ENCODE measurements at places on chromosomes 2 and 18.

DNA sequence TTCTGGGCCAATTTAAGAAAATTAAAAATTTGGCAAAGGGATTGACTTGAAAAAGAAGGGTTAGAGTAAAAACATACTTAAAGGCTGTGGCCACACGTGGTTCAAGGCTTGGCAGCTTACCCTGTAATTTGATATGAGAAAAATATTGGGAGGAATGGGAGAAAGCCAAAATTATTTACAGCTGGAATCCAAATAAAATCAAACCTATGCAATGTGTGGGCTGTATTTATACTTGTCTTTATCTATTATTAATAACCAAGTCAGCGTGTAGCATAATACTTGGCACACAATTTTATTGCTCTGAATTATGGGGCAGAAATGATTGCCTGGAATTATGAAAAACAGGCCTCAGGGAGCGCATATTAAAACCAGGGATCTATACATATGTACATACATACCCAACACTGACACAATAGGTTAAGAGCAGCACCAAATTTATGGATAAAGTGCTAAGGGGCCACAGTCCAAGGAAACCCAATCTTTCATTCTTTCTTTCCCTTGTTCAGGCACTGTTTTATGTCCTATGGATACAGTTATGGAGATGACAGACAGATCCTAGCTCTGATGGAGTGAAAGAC is 35.6 kb downstream of the FAM124B start:
- no peak for DNase-seq

DNA sequence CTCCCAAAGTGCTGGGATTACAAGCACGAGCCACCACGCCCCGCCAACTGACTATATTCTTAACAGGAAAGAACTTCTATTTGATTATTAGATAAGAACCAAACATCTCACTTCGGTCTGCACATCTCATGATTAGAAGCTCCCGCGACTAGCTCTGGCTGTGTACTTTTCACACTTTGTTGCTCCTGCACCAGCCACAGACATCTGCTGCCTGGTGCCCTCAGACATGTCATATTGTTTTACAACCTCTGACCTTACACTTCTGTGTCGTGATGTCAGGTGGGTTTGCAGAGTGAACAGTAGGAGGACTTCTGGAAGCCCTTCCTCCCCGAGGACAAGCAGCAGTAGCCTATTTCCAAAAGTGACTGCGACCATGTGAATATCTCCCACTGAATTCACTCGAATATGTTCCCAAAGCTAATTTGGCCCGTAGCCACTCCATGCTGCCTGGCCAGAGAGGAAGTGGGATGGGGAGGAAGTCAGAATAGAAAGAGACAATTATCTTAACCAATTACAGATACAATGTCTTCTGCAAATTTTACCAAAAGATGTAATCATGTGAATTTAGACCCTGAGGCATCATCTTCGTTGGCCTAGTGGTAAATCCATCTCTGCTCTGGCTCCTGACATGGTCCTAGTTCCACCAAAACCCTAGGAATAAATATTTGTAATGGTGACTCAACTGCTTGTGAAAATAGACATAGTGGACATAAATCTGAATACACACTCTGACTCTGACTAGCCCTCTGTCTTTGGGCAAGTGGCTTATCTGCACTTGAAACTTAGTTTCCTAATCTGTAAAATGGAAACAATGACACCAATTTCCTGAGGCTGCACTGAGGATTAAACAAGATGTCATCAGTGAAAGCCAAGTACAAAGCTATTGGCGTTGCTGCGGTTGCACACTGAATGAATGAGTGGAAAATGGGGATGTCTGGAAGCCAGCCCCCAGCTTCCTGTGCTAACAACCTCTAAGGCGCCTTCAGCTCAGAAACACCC is 406.1 kb downstream of the LRATD1 start:
- no peak for DNase-seq

DNA sequence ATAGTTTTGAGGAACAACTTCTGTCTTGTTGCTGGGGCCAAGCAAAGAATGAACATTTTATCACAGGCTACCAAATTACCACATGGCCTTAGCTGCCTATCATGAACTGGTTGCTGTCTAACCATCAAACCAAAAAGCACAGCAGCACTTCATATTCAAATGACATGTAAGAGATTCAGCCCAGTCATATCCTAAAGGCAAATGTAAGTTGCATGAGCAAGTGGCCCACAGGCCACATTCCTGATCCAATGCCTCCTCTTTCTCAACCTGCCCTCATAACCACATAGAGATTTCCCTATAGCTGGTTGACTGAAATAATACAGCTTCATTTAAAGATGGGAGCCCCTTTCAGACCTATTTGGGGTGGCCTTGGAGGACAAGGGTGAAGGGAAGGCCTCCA is 572.3 kb downstream of the IRS1 start:
- DNase-seq: no peak

DNA sequence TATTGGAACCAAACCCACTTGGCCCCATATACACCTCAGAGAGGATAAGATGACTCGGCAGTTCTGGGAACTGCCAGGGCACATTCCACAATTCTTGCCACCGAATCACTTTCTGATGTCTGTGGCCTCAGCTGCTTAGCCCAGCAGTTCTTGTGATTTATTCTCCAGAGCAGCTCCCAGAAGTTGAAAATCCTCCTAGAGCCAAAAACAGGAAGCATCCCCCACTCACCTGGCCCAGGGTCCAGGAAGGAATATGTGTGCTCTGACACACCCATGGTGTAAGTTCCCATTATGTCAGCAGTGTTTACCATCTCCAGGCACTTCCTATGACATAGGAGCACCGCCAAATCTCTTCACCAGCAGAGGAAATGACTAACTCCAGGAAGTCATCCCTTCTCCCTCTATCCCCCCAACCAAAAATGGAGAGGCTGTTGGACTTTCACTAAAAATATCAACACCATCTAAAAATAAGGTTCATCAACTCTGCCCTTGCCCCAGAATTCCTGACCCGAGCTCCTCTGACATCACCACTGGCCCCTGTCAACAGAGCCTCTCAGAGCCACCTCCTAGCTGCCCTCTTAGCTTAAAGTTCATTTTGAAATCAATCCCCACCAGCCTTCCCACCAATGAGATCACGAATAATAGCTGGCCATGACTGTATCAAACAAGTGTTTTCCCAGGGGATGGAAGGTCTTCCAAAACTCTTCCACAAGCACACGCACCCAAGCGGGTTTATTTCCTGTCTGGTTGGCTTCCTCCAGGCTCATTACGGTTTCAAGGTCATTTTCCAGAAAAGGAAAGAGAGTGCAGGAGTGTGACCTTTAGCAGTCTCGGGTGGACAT is 223.1 kb upstream of the PARD3B start:
- no peak for DNase-seq

GRCh38 chr2:236346366-236346765 is 82.2 kb upstream of the ASB18 start:
- DNase-seq: no peak

GRCh38 chr2:101368376-101368775 is 18.9 kb downstream of the CREG2 start:
- no peak for DNase-seq

DNA sequence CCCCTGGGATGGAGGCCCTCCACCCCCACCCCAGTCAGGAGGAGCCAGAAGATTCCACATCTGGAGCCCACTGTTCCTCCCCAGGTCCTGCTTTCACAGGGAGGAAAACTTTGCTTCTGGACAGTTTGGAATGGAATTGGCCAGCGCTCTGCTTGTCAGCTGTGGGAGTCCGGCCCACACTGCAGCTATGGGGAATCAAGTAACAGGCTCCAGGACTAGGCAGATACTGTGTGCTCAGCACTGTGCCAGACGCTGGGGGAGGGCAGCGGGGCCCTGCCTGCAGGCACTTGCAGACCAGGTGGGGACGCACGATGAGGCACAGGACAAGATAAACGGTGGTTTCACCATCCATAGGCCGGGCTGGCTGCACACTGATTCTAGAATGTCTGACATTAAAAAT is 114.0 kb downstream of the STPG4 start:
- DNase-seq: no peak

DNA sequence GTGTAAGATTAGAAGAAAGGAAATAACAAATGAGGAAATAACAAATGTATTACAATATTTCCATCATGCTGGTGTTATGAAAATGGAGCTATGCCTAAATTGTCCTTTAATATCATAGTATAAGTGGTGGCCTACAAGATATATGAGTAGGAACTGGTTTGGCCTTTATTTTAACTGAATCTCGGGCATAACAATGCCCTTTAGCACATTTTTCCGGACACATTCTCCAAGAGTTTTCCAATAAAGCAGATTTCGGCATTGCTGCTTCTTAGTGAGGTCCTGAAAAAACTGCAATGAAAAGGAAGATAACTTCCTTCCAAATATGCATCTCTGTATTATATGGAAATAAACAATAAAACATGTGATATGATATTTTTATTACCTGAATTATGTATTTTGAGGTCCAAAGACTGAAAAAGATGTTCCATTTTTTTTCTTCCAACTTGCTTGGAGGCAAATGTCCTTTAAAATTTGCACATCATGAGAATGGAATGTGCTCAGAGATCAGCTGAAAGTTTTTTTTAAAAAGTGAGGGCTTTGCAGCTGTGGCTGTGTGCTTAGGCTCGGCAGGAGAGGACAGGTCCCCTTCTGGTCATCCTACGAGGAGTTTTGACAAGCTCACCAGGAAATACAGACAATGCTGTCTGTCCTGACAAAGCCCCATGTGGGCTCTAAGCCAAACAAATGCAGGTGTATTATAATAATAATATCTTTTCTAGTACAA is 132.3 kb upstream of the RND3 start:
- DNase-seq: no peak

DNA sequence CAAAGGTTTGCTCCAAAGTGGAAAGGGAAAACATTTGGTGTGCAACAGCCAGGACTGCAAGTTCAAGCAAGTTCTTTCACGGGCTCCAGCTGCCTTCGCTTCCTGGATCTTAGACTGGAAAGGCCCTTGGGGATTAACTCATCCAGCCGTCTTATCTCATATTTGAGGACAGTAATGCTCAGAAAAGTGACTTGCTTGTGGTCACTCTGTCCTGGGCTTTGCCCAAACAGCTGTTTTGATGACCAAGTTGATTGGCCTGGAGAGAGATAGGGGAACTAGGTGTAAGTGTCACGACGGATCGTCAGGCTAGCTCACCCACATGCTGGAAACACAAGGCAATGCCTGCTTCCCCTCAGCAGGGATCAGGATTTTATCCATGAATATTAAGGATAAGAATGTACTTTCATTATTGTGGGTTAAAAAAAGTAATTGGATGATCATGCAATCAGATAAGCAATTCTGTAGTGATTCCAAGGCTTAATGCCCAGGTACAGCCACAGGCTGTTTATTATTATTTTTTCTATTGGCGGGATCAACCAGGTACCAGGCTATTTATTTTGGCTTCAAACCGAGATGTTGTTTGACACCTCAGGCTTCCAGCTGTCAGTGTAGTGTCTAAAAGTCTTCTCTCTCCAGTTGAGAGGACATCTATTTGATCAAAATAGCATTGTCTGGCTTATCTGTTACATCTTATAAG is 162.5 kb upstream of the EPAS1 start:
- DNase-seq: no peak

DNA sequence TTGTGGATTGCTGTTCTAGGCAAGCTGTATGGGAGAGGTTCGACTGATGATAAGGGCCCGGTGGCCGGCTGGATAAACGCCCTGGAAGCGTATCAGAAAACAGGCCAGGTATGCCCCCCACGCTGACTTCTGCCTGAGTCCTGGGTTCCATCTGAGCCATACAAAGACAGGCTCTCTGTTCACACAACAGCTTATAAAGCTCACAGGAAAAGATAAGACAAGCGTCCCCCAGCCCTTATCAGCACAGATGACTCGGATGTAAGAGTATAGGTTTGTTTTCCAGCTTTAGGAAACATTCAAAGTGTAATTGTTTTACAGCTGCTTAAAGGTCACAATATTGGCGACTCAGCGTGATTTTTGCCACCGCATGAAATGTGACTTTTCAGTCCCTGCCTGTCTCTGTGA is 12.7 kb downstream of the CNDP2 start:
- no peak for DNase-seq

DNA sequence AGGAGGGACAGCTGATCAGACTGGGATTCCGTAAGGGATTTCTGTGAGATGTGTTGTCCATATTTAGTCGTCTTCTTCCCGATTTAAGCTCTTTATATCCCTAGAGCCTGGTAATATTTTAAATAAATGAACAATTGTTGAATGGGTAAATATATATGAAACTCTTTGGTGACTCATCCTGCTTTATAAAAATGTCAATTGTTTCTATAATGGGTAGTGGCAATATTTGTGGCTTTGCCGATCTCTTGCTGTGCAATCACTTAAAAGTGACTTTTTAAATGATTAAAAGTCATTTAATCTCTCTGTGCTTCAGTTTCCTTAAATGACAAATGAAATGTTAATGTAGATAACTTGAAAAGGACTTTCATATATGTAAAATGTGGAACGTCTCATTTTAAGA is 339.2 kb downstream of the RNF144A start:
- no peak for DNase-seq

DNA sequence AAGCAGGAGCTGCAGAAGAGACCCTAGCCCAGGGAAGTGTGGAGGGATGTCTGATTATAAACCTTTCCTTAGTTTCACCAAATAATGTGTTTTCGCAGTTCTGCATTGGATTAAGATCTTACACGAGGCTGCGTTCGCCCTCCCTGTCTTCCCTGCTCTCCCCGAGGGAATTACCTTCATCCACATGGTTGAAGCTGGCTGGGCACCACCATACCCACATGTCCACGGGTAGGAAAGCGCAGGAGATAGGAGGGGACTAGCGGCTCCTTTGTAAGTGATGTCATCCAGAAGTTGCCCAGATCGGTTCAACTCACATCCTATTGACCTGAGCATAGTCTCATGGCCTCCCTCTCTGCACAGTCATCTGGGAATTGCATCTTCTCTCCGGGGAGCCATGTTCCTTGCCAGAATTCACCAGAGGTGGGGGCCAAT is 1.1 kb downstream of the TTL start:
- DNase-seq: no peak

DNA sequence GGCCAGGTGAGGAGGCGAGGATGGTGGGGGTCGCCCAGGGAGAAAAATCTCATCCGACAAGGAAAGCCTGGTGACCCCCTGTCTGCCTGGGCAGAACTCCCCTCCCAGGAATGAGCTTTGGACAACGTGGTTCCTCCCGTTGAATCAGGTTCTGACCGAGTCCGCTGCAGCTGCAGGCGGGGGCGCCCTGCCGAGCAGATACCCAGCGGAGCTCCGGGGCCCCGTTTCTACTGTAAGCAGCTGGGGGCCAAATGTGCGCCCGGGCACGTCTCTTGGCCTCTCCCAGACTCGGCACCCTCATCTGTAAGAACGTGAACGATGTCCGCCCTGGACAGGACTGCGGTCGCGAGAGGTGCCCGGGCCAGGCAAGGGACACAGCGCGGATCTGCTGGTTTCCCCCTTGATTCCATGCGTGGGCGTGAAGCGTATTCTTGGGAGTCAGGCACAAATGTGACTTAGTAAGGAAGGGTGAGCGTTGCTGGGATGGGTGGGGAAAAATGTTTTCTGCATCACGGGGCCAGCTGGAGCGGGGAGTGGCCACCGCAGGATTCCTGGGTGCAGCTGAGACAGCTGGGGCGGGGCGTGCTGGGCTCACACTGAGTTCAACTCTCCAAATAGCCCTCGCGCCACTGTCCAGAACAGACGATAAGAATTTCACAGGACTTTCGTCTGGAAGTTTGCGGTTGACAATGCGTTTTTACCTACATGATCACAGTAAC is 20.2 kb upstream of the TUBB6 start:
- peak; percentile 87 for DNase-seq

- no peak for DNase-seq
Observed at GRCh38 chr2:120236316-120236715, 13.1 kb upstream of the TMEM185B start.

GRCh38 chr18:9354256-9354655 is 19.7 kb downstream of the TWSG1 start:
- no peak for DNase-seq

- peak; percentile 7 for DNase-seq
Observed at GRCh38 chr18:43271593-43272432, 5.5 kb downstream of the SYT4 start.

GRCh38 chr2:108554528-108554927 is 20.3 kb downstream of the LIMS1 start:
- DNase-seq: no peak

Measured in AG04449 (cell line).